Activated CD4-positive, alpha-beta T cell treated with anti-CD3 and anti-CD28 coated beads, Interleukin-2, amount 50 U/mL, for 16 hours (primary cell): ENCODE measurements at places on chromosomes 12 and 14.

- no peak for DNase-seq
These were observed 3.0 kb downstream of the FOXA1 start for GRCh38 chr14:37591941-37592481.

- DNase-seq: no peak
These were observed 130.4 kb downstream of the BRMS1L start for GRCh38 chr14:35956376-35957085.

GRCh38 chr12:78559416-78559815 is 305.2 kb upstream of the SYT1 start:
- DNase-seq: no peak

- DNase-seq: no peak
These were observed 3.2 kb upstream of the TBX5 start for GRCh38 chr12:114408886-114409851.

DNA sequence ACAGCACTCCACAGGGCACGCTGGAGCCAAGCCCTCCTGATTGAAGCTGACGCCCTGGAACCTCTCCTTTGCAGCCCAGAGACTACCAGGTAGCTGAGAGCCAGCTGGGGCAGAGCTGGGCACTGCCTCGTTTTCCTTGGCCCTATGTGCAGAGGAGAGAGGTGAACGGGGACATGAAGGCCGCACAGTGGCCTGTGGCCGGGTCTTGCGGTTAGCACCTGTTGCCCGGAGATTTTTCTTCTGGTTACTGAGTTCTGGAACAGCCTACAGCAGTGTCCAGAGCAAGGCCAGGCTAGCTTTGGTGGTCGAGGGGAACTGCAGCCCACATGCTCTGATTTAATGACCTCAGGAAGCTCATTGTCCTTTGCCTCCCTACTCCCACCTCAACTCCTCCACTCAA is 201.3 kb upstream of the PRMT8 start:
- no peak for DNase-seq

DNA sequence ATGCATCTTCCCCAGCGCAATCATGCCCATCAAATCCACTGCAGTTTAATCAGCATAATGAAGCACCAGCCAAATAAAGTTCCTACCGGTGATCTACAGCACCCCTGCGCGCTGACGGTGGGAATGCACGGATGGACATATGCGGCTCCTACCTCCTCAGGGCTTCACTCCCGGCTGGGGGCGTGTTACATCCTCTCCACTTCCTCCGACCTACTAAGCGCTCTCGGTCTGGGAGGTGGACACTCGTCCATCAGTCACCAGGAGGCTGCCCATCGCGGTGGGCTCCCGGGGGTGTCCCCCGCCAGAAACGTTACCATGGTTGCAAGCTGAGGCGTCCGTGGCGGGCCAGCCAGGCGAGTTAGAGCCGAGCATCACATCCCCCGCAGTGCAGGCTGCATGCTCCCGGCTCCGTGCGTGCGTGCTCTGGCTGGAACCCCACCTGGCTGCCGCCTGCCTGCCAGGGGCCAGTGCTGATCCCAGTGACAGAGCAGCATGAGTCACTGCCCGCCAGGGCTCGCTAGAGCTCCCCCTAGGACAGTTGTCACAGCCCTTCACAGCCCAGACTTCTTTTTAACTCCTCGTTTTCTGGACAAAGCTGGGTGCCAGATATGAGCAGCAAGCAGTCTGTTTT is 73.0 kb downstream of the CIT start:
- DNase-seq: no peak

- no peak for DNase-seq
These were observed 185.8 kb upstream of the RMST start for GRCh38 chr12:97276661-97277429.

DNA sequence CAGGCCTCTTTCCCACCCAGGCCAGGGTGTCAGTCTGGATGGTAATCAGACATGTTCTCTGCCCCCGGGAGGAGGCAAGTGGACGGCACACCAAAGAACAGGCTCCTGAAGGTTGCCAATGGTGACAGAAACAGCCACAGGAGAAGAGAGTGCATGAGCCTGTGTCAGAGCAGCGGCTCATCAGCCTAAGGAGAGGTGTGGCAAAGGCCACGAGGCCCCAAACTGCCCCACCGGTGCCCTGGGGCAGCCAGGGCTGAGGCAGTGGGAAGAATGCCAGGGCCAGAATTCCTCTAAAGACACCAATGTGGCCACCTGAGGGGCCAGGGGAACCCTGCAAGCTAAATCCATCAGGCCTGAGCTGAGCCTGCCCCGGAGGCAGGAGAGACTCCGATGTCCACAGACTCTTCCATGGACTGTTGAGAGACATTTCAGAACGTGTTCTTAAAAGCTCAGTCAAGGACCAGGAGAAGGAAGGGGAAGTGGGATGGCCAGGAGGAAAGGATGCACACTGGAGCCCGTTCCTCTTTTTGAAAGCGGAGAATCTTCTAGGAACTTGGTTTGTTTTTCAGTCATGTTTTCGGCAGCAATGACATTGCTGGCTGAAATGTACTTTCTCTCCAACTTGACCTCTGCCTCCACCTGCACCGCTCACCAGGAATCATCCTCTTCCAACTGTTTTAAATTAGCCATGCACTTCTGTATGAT is 176.3 kb upstream of the FKBP4 start:
- no peak for DNase-seq

GRCh38 chr14:67515386-67516079 is 17.6 kb upstream of the PLEKHH1 start:
- DNase-seq: peak; percentile 28

DNA sequence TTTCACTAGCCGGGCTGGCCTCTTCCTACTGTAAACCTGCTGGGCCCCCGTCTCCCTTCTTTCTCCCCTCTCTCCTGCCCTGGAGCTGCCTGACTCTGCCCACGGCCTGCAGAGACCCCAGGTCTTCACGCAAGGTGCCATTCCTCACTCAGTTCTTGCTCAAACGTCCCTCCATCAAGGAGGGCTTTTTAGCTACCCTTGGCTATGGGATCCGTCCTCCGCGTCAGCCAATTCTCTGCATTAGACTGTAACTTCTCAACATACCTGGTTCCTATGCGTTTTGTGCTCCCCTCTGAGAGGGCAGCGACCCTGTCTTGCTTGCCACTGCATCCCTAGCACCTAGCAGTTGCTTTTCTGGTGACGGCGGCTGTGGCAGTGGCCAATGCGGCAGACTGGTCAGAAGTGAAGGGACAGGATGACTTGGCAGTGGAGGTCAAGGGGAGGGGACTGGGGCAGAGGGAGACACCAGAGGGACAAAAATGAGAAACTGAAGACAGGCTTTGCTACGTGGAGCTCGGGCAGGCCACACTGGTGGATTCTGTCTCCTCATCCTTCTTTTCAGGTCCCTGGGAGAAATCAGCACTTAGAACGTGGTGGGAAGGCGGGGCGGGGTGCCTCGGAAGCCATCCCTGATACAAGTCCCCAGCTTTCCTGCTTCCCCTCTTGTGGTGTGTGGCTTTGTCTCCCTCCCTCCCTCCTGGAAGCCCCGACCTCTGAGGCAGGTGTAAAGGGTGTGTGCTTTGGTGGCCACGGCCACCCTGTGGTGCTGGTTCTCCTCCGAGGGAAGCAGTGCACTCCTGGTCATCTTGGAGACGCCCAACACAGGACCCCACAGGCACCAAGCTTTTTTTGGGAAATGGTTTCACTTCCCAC is 1.8 kb downstream of the B3GNT4 start:
- no peak for DNase-seq

GRCh38 chr12:15216036-15216889 is 5.0 kb downstream of the RERG start:
- no peak for DNase-seq

- DNase-seq: no peak
These were observed 131.9 kb downstream of the EXOC5 start for GRCh38 chr14:57136669-57137328.

- DNase-seq: no peak
These were observed 10.3 kb upstream of the MYH7 start for GRCh38 chr14:23445773-23446172.

DNA sequence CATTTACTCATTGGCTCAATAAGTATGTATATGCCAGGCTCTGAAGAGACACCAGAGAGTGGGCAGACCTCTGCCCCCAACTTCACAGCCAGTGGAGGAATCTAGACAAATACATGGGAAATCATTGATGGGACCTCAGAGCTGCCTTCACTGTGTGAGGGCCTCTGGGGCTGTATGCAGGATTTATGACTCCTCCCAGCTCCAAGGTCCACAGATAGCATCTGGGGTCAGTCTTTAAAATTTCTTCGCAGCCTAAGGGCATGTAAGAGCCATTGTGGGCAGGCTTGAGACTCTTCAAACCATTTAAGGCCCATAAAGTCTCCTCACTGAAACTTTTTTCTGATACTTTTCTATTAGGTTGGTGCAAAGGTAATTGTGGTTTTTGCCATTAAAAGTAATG is 125.5 kb downstream of the SPTSSA start:
- DNase-seq: no peak

- DNase-seq: no peak
These were observed 14.4 kb downstream of the ART4 start for GRCh38 chr12:14828892-14829291.

GRCh38 chr12:105820429-105821125 is 318.2 kb downstream of the NUAK1 start:
- DNase-seq: no peak

- DNase-seq: no peak
These were observed 1.7 kb downstream of the LEMD3 start for GRCh38 chr12:65171073-65171472.

DNA sequence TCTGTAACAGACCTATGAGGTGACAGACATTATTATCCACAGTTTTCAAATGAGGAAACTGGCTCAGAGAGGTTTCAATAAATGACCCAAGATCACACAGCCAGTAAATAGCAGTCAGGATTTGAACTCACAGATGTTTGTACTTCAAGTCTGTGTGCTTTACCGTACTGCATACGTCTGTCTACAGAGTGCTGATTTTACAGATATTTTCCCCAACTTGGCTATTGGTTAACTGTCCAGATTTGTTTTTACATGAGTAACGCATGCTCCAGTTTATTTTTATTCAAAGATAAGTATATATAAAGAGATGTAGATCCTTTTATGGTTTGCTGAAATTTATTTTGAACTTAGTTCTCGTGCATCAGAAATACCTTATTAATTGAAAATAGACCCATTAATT is 65.7 kb upstream of the SLC38A2 start:
- DNase-seq: no peak

- no peak for DNase-seq
These were observed 90.3 kb downstream of the PRKAB1 start for GRCh38 chr12:119758234-119758633.

DNA sequence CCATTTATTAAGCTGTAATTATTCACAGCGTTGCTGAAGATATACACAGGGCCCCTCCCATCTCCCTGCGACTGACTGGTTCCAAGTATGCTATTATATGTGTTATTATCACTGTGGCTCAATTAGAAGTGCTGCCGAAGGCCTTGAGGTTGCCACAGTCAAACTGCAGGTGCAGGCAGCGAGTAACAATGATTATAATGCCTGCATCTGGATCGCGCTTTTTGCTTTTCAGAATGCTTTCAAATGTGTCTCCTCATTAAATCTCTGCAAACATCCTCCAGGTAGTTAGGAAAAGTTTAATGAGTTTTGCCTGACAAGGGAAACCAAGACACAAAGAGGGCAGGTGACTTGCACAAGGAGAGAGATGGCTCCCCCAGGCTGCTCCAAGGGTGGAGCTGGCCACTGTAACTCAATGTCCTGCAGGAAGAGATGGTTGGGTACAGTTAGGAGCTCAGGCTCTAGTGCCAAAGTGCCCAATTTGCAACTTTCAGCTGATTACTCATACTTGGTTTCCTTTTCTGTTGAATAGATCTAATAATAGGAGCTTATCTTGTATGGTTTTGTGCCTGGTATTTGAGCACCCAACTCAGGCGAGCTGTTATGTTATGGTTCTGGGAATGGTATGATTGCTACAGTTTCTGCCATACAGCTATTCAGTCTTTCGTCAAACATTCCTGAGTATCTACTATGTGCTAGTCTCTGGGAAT is 1.7 kb upstream of the SYNE3 start:
- peak; percentile 60 for DNase-seq

DNA sequence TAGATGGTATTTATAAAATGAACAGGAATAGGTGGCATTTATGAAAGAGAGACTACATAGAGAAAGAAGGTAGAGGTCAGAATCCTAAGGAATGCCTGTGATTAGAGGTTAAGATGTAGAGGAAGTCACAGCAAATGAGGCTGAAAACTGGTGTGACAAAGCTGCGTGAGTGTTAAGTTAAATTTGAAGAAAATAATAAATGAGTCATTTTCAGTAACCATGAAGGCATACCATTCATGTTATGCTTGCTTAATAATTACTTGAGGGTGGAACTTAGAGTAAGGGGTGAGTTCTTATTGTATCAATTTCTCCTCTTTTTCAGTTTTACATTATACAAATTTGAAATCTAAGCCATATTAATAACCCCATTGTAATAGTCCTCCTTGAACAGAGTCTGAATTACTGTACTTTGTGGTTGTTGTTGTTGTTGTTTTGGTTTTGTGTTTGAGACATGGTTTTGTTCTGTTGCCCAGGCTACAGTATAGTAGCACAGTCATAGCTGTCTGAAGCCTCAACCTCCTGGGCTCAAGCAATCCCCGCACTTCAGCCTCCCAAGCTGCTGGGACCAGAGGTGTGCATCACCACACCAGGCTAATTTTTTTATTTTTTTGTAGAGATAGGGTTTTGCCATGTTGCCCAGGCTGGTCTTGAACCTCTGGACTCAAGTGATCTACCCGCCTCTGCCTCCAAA is 761.5 kb downstream of the GALC start:
- DNase-seq: no peak

DNA sequence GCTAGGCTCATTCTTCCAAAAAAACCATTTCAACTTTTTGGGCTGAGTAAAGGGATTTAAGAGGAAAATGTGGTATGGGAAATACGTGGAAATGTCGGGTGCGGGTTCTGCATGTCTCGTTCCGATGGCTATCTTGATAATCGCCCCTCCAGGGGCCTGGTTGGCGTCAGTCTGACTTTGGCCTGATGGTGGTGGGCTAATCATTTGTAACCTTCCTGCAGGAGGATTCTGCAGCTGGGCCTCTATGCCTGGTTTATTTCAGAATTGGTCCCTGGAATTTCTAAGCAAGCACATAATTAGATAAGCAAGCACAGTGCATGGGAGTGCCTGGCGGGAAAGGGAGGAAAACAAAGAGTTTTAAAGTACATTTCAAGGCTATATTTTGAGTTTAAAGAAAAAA is 14.8 kb upstream of the SLC4A8 start:
- DNase-seq: no peak

DNA sequence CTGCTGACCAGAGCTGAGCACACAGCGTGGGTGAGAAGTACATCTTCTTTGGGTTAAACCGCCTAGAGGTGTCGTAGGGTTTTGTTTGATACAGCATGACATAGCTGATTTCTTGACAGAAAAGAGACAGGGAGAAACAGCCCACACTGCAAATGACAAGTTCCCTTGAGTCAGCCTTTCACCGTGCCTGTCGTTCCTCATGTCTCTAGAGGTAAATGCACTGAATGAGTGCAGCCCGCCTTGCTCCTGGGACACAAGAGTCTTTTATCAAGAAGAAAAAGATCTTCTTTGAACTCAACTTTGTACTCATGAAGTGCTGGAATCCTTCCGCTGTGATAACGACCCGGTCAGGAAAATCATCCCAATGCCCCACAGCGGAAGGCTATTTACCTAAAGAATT is 77.6 kb downstream of the TMEM132D start:
- no peak for DNase-seq
